Mesothelial cell of epicardium (in vitro differentiated cells): ENCODE measurements at places on chromosomes 1 and 21.

DNA sequence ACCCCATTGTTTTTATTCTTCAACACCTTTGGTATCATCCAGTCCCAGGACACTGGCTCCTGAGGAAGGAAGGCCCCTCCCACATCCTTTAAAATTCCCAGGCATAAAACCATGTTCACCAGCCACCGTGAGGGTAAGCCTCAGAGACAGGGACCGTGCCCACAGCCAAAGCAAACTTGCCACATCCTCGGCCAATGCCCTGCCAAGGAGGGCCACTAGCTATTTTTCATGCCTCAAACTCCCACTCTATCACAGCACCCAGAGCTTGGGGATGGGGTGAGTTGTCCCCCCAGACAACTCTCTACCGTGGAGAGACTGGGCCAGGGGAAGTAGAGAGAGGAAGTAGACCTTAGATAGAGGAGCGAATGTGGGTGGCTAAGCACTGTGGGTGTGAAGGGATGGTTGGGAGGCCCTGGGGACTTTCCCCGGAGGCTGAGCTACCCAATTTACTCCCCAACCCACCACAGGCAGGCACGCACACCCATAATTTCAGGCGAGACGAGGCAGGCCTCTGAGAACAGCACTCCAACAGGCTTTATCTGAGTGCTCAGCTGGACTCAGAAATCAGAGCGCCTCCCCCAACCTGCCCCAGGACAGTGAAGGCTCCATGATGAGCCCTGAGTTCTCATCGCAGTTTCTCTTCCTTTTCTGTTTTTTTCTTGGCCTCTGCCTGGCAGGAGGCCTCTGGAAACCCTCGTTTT lies 15.9 kb upstream of the BTG2 start:
- H3K36me3 ChIP-seq, result no peaks in the 10 kb centered on the region
- H3K4me1 ChIP-seq, result peaks cover 49% of the 10 kb centered on the region
- no peak for DNase-seq
- H3K27me3 ChIP-seq, result no peaks in the 10 kb centered on the region
- H3K4me3 ChIP-seq, result no peak overlapping the region
- H3K27ac ChIP-seq, result peak overlapping the region; percentile 99

DNA sequence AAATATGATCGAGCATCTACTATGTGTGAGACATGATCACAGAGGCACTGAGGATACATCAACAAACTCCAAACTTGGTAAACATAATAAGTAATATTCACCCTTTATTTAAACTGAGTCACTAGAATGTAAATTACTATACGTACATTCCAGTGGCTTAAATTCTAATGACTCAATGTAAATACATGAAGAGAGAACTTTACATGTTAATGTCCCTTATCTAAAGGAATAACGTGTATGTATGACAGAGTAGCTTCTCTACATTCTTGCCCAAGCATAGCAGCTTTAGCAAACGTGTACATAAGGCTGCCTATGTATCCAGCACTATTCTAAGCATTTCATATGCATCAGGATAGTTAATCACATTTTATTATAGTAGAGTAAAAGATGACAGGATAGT lies 111.8 kb upstream of the CYYR1 start:
- H3K4me1 ChIP-seq, result no peaks in the 10 kb centered on the region
- H3K27ac ChIP-seq, result no peak overlapping the region
- H3K36me3 ChIP-seq, result no peaks in the 10 kb centered on the region
- H3K4me3 ChIP-seq, result no peak overlapping the region
- peaks cover 2% of the 10 kb centered on the region for H3K27me3 ChIP-seq

GRCh38 chr1:242556276-242556675 lies 31.8 kb upstream of the PLD5 start:
- H3K4me3 ChIP-seq, result no peak overlapping the region
- no peaks in the 10 kb centered on the region for H3K36me3 ChIP-seq
- peaks cover 7% of the 10 kb centered on the region for H3K27me3 ChIP-seq
- no peaks in the 10 kb centered on the region for H3K4me1 ChIP-seq
- DNase-seq, result no peak
- H3K27ac ChIP-seq, result no peak overlapping the region

GRCh38 chr21:23017989-23018388 lies 2019.8 kb downstream of the NCAM2 start:
- H3K36me3 ChIP-seq, result no peaks in the 10 kb centered on the region
- H3K4me1 ChIP-seq, result peaks cover 5% of the 10 kb centered on the region
- H3K27ac ChIP-seq, result no peak overlapping the region
- DNase-seq, result no peak
- no peak overlapping the region for H3K4me3 ChIP-seq

GRCh38 chr1:64701071-64701470 lies 43.8 kb upstream of the RAVER2 start:
- H3K27ac ChIP-seq, result no peak overlapping the region
- no peaks in the 10 kb centered on the region for H3K4me1 ChIP-seq
- H3K4me3 ChIP-seq, result no peak overlapping the region
- no peak for DNase-seq
- H3K36me3 ChIP-seq, result no peaks in the 10 kb centered on the region

DNA sequence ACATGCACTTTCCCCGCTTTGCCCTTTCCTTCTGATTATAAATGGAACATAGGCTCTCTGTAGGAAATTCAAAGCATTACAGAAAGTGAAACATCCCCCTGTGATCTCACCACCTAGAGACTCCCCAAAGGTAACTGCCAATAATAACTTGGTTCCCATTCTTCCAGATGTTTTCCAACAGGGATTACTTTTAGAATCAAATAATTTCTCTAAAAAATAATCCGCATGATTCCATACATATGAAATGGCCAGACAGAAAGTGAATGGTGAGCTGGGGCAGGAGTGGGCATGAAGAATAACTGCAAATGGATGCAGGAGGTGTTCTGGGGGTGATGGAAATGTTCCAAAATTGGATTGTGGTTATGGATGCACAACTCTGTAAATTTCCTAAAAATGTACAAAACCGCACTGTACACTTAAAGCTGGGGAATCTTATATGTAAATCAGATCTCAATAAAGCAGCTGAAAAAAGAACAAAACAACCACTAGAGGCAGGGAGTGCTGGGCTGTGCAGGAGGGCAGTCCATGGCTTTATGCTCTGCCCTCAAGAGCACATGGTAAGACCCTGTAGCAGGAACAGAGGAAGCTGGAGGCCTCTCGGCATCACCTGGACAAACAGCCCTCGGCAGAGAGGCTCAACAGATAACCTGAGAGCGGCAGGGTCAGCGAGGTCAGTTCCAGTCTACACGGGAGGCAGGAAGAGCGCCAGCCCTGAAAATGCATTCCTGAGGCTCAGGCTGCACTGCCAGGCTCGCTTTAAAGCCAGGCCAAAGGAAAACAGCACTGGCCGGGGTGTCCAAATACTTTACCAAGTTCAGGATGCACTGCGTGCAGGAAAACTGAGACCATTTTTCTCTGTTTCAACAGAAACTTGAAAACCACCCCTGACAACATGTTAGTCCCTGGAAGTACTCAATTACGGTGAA lies 39.7 kb downstream of the CAPZB start:
- peaks cover 57% of the 10 kb centered on the region for H3K4me1 ChIP-seq
- DNase-seq, result no peak
- no peaks in the 10 kb centered on the region for H3K27me3 ChIP-seq

DNA sequence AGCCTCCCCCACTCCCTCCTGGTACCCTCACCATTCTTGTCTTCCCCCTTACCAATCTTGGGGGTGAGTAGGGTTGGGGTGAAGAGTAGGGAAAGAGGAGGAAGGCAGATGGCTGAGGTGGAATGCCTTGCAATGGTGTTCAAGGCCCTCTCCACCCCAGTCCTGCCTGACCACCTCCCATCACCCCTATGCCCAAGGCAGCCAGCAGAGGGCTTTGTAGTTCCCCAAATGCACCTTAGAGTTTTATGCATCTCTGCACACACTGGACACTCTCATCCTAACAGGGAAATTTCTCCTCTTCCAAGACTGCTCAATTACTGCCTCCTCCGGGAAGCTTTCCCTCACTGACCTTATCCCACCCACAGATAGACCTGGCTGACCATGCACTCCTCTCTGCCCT lies 15.4 kb downstream of the KIF17 start:
- no peaks in the 10 kb centered on the region for H3K27me3 ChIP-seq
- no peak overlapping the region for H3K27ac ChIP-seq
- H3K4me3 ChIP-seq, result no peak overlapping the region

- DNase-seq, result no peak
- H3K36me3 ChIP-seq, result no peaks in the 10 kb centered on the region
- H3K4me3 ChIP-seq, result no peak overlapping the region
- H3K27me3 ChIP-seq, result no peaks in the 10 kb centered on the region
- peaks cover 19% of the 10 kb centered on the region for H3K4me1 ChIP-seq
- no peak overlapping the region for H3K27ac ChIP-seq
These were observed 220.0 kb downstream of the TM2D1 start for GRCh38 chr1:61504852-61505390.

DNA sequence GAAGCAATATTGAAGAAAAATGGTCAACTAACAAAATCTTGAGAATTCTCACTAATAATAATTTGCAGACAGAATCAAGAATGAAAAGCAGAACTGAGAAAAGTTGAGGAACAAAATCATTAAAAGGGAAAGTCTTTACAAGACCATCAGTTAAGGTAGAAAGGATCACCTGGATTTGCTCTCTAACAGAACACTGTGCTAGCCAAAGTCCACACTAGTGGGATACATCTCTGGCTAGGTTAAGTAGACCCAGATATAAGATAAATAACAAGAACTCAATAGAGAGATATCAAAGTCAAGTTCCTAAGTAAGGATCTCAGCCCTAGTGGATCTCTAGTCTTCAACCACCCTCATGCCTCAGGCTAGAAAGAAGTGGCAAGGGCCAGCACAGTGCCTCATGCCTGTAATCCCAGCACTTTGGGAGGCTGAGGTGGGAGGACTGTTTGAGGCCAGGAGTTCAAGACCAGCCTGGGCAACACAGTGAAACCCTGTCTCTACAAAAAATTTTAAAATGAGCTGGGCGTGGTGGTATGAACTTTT lies 19.6 kb downstream of the IPP start:
- DNase-seq, result no peak
- peaks cover 16% of the 10 kb centered on the region for H3K4me1 ChIP-seq
- no peak overlapping the region for H3K4me3 ChIP-seq
- peak overlapping the region; percentile 76 for H3K27ac ChIP-seq
- no peaks in the 10 kb centered on the region for H3K27me3 ChIP-seq

GRCh38 chr1:214658785-214659184 lies 55.8 kb downstream of the CENPF start:
- peaks cover 22% of the 10 kb centered on the region for H3K4me1 ChIP-seq
- H3K4me3 ChIP-seq, result no peak overlapping the region
- peak; percentile 20 for DNase-seq
- peaks cover 15% of the 10 kb centered on the region for H3K36me3 ChIP-seq
- no peak overlapping the region for H3K27ac ChIP-seq
- H3K27me3 ChIP-seq, result no peaks in the 10 kb centered on the region

DNA sequence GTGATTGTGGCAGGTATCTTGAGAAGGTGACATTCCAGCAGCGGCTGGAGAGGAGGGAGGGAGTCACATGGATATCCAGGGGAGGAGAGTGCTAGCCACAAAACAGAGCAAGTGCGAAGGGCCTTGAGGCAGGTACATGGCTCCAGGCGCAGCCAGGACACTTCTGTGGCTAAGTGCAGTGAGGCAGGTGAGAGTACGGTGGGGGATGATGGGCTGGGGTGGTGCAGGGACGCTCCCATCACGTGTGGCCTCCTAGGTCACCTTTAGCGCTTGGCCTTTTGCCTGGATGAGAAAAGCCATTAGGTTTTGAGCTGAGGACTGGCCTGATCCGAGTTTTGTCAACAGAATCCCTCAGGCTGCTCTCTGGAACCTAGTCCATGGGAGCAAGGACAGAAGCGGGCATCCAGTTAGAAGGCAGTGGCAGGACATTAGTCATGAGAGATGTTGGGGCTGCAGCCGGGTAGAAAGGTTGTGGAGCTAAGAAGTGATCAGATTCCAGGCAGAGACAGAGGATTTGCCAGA lies 31.6 kb downstream of the SMYD2 start:
- H3K36me3 ChIP-seq, result peaks cover 5% of the 10 kb centered on the region
- no peak for DNase-seq
- no peak overlapping the region for H3K4me3 ChIP-seq
- H3K27ac ChIP-seq, result no peak overlapping the region

DNA sequence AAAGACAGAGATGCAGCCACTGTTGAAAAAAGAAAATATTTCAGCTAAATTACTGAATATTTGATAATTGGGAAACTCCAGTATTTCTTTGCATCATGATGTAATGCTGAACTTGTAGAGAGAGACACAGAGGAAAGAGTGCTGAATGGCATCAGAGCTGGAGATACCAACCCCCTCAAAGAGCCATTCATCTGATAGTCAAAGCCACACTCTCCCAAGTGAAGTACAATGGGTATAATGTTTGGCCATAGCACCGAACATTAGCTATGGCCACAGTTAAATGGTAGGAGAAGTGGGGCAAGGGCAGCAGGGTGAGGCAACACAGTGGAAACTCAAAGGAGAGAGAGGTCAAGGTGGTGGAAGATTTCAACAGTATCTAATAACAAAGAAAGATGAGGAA lies 107.5 kb upstream of the TNFSF4 start:
- no peak overlapping the region for H3K27ac ChIP-seq
- no peaks in the 10 kb centered on the region for H3K27me3 ChIP-seq
- peaks cover 3% of the 10 kb centered on the region for H3K36me3 ChIP-seq
- H3K4me3 ChIP-seq, result no peak overlapping the region

DNA sequence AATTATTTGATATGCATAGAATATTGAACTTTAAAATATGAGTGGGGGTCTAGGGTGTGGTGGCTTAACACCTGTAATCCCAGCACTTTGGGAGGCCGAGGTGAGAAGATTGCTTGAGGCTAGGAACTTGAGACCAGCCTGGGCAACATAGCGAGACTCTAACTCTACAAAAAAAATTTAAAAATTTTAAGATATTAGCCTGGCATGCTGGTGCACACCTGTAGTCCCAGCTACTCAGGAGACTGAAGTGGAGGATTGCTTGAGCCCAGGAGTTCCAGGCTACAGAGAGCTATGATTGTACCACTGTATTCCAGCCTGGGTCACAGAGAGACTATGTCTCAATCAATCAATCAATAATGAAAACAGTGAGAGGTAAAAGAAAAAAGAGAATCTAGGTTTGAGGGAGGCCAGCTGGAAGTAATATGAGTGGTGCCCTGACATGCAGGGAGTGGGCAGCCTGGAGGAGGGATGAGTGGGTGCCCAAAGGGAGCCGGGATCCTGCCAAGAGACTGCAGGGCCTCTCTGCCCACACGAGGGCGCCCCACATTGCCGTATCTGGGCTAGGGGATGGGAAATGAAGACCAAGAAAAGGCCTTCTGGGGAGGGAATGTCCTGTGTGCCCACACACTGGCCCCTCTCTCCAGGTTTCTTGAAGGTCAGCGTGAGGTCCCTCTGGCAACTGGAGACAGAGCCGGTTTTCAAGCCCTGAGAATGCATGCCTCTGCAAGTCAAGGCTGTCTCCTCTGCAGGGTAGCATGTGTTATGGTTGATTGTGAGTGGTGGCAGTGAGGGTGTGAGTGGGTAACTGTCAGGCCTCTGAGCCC lies 93.9 kb upstream of the PPM1J start:
- peaks cover 55% of the 10 kb centered on the region for H3K4me1 ChIP-seq
- H3K4me3 ChIP-seq, result no peak overlapping the region
- no peaks in the 10 kb centered on the region for H3K27me3 ChIP-seq
- peak overlapping the region; percentile 40 for H3K27ac ChIP-seq

- no peak overlapping the region for H3K27ac ChIP-seq
- peaks cover 13% of the 10 kb centered on the region for H3K36me3 ChIP-seq
- no peaks in the 10 kb centered on the region for H3K4me1 ChIP-seq
These were observed 25.4 kb downstream of the GNAI3 start for GRCh38 chr1:109573785-109574184.
